Hematopoietic multipotent progenitor cell treated with erythropoietin and hydrocortisone succinate and interleukin-3 and kit ligand, for 6 days (in vitro differentiated cells): ENCODE measurements at places on chromosomes 2 and 18.

DNA sequence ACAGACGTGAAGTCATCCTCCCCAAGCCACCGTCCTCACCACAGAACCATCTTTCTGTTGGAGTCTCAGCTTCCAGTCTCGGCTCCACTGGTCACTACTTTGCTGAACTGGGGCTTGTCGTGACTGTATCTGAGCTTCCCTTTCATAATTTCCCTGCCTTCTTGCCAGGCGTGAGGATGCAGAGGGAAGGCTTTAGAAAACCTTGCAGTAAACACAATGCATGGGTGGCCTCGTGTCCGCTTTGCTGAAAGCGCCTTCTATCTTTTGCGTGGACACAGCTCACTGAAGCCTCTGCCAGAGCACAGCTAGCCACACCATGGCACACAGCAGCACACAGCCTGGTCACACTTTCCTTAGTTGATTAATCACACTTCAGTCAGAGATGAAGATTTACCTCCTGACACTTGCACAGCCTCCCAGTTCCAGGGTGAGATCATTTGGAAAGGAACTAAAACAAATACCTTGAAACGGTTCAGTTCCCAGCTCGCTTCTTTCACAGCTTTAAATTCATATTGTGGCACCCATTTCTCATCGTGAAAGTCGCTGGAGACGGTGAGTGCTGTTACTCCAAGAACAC lies 2.8 kb upstream of the GPR45 start:
- no peak for DNase-seq

DNA sequence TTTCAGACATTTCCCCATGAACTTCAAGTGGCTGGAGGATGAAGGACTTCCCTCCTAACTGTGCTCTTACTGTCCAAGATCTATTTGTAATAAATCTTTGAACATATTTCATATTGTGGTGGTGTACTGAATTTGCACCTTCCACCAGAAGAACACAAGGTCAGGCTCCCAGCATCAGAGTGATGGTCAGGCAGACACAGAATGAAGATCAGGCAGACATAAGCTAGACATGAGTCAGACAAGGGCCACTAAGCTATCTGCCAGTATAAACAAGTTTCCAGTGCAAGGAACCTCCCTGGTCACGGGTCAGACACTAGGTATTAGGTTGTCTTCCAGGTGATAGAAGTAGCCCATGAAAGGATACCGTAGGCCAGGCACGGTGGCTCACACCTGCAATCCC lies 20.0 kb downstream of the AQP12B start:
- DNase-seq = no peak

GRCh38 chr2:144912206-144912605 lies 392.3 kb upstream of the ZEB2 start:
- DNase-seq = no peak

- no peak for DNase-seq
Observed at GRCh38 chr2:232228971-232229894, 149.3 kb upstream of the ALPP start.

- no peak for DNase-seq
Observed at GRCh38 chr2:43184339-43184895, 42.0 kb downstream of the ZFP36L2 start.

DNA sequence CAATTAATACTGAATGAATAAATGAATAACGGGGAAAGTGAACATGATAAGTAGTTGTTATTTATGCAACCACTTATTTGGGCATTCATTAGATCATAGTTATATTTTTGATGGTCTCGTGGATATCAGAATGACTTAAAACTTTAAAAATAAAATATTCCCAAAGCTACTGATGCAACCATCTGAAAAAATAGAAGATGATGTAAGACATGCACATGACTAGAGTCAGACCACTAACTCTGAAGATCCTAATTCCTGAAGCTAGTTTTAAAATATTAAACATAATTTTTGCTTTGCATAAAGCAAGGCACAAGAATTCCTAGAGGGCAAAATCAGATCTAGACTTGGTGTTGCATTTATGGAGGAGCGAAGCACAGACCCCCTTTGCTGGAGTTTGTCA lies 616.1 kb downstream of the IRS1 start:
- DNase-seq = no peak

GRCh38 chr2:72132981-72133720 lies 14.5 kb downstream of the CYP26B1 start:
- DNase-seq = no peak

DNA sequence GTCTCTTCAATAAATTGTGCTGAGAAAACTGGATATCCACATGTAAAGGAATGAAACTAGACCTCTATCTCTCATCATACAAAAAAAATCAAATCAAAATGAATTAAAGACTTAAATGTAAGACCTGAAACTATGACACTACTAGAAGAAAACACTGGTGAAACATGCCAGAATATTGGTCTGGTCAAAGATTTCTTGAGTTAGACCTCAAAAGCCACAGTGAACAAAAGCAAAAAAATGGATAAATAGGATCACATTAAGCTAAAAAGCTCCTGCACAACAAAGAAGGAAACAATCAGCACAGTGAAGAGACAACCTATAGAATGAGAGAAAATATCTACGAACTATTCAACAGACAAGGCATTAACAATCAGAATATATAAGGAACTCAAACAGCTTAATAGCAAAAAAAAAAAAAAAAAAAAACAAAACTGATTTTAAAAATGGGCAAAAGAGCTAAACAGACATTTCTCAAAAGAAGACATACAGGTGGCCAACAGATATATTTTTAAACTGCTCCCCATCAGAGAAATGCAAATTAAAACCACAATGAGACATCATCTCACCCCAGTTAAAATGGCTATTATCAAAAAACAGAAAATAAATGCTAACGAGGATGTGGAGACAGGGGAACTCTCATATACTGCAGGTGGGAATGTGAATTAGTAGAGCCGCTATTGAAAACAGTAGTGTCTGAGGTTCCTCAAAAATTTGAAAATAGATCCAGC lies 66.3 kb downstream of the NCKAP1 start:
- no peak for DNase-seq

DNA sequence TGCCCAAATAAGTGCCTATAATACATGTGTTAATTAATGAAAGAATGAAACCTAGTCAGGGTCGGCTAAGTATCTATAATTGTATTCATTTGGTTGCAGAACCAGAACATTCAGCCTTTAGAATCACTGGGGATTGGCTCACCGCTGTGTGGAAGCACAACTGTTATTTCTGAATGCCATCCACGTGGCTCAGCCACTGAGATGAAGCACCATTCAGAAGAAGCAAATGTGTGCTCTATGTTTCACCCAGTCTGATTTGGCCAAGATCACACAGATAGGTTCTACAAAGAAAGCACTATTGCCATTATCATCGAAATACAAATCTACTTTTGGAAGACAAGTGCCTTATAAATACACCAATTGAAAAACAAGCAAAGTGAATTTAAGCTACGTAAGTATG lies 30.6 kb upstream of the SPOPL start:
- DNase-seq = no peak
